Epithelial cell of umbilical artery (primary cell): ENCODE measurements at places on chromosomes 2 and 18. TPM values are rescaled to one million over a fixed set of nuclear protein-coding genes. Genes with fewer than 3 reads are reported as not detected.

CIDEA gene
- 0.46 and 2.3 TPM in 2 replicates for total RNA-seq

ABI2 gene
- 29.9 and 35.3 TPM in 2 replicates for total RNA-seq

DLX2 gene
- total RNA-seq, result not detected in 2 replicates

DHRS9 gene
- total RNA-seq, result 0.65 and 4.0 TPM in 2 replicates

ADD2 gene
- 1.8 and 2.9 TPM in 2 replicates for total RNA-seq

EEF1B2 gene
- 649 and 973 TPM in 2 replicates for total RNA-seq

UGT1A7 gene
- not detected in 2 replicates for total RNA-seq
